ENCODE measurements at places on chromosomes 6 and 20.
A peak's percentile ranks its signal among the peaks of the same experiment; 100 is the strongest.

GRCh38 chr6:56710967-56711366 lies 68.3 kb upstream of the DST start:
- DNase-seq = no peak

DNA sequence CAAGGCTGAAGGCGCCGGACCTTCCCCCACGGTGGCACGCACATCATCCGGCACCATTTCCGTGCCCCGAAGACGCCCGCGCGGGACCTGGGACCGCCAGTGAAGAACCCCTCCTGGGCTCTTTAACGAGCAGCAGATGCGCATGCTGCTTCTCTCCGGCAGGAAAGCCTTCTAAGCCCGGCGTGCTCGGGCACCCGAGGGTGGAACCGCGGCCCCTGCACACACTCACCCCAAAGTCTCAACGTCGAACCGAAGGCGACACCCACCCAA lies 240 bp downstream of the FOXQ1 start:
- DNase-seq = no peak

- DNase-seq = no peak
Measured at GRCh38 chr20:5039255-5039657, 37.9 kb upstream of the SLC23A2 start.

- DNase-seq = no peak
Measured at GRCh38 chr6:109693111-109693510, 2.0 kb downstream of the FIG4 start.

- peak; percentile 38 for DNase-seq
Measured at GRCh38 chr6:118678866-118679265, 27.5 kb upstream of the CEP85L start.

DNA sequence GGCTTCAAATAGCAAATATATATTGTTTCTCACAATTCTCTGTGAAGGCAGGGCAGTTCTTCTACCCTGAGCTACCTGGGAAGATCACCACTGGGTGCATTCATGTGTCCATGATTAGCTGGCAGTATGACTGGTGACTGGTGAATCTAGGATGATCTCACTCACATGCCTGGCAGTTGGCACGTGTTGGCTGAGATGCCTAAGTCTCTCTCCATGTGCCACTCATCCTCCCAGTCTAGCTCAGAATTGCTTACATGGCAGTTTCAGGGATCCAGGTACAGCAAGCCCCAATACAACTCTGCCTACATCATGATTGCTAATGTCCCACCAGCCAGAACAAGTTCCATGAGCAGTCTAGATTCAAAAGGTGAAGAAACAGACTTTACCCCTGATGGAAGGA lies 346.8 kb upstream of the CNR1 start:
- DNase-seq = no peak

GRCh38 chr20:45459606-45460005 lies 9.9 kb upstream of the WFDC2 start:
- DNase-seq = no peak

- no peak for DNase-seq
Measured at GRCh38 chr6:142218446-142218845, 71.4 kb downstream of the VTA1 start.
